Left kidney (tissue), 8 donors: ENCODE measurements at places on chromosomes 3 and 15. TPM values are rescaled to one million over a fixed set of nuclear protein-coding genes. Genes with fewer than 3 reads are reported as not detected.

The C3orf33 gene
- 13.7 TPM for polyA plus RNA-seq

The WDR76 gene
- polyA plus RNA-seq, result 20.4 TPM

The TBC1D2B gene
- polyA plus RNA-seq, result 30.8 TPM

The NDN gene
- polyA plus RNA-seq, result 70.3 TPM

The PIF1 gene
- 17.9 TPM for polyA plus RNA-seq

The FILIP1L gene
- 16.3 TPM for polyA plus RNA-seq

The TMCO5A gene
- polyA plus RNA-seq, result not detected

The MYZAP gene
- polyA plus RNA-seq, result 5.3 TPM

The NOX5 gene
- polyA plus RNA-seq, result 1.5 TPM

The LMCD1 gene
- polyA plus RNA-seq, result 26.4 TPM

The HDAC11 gene
- polyA plus RNA-seq, result 14.8 TPM

The UTS2B gene
- polyA plus RNA-seq, result 0.80 TPM

The TUSC7 gene
- polyA plus RNA-seq, result not detected

The GOLGA6L10 gene
- polyA plus RNA-seq, result 7.8 TPM

The KLF15 gene
- polyA plus RNA-seq, result 11.3 TPM

The DGKG gene
- 0.43 TPM for polyA plus RNA-seq

The PAQR5 gene
- 35.1 TPM for polyA plus RNA-seq

The TRIM59 gene
- 25.9 TPM for polyA plus RNA-seq

The B3GNT5 gene
- polyA plus RNA-seq, result 28.6 TPM

The SEMA3G gene
- 19.1 TPM for polyA plus RNA-seq

The REC114 gene
- not detected for polyA plus RNA-seq

The AHSG gene
- polyA plus RNA-seq, result 0.62 TPM

The DUOX1 gene
- polyA plus RNA-seq, result 7.8 TPM

The CALML4 gene
- 34.3 TPM for polyA plus RNA-seq

The EPHB1 gene
- 5.9 TPM for polyA plus RNA-seq

The SERF2 gene
- polyA plus RNA-seq, result 529 TPM

The GATM gene
- polyA plus RNA-seq, result 242 TPM

The TMEM108 gene
- 1.6 TPM for polyA plus RNA-seq
